ENCODE measurements at places on chromosomes 5 and 9.

- H3K4me1 ChIP-seq: no peaks in the 10 kb centered on the region
- no peak overlapping the region for H3K4me3 ChIP-seq
- no peak for DNase-seq
- no peak overlapping the region for H3K27ac ChIP-seq
- no peaks in the 10 kb centered on the region for H3K27me3 ChIP-seq
These were observed 305.2 kb upstream of the DAB2 start for GRCh38 chr5:39730006-39730405.

- no peaks in the 10 kb centered on the region for H3K27me3 ChIP-seq
- H3K4me1 ChIP-seq: no peaks in the 10 kb centered on the region
- no peak overlapping the region for H3K27ac ChIP-seq
- no peak overlapping the region for H3K4me3 ChIP-seq
- no peak for DNase-seq
These were observed 68.1 kb downstream of the AOPEP start for GRCh38 chr9:94794476-94795167.

DNA sequence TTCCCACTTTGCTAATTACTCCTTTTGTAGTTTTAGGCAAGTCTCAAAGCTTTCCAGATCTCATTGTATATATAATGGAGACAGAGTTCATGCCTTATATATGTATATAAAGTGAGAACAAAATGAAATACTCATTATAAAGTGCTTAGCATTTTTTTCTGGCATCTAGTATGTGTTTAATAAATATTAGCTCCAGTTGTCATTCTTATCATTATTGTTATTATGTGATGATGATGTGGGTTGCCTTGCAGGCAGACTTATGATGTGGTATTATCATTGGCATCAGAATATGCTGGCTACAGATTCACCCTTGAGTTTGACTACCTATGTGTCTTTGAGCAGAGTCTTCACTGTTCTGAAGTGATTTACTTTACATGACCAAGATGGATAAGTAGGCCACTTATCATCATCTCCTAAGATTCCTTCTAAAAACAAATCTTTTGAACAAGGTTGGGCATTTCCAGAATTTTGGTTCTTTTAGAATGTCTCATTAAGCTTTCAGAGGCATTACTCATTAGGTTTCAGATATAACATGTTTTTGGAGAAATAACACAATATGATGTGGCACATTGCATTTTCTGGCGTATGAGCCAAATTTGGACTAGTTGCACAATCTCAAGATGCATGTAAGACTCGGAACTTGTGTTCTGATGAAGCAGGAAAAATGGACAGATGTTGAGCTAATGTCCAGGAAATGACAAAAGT, 145.6 kb upstream of the TNC start:
- no peaks in the 10 kb centered on the region for H3K4me1 ChIP-seq
- no peak overlapping the region for H3K27ac ChIP-seq
- H3K4me3 ChIP-seq: no peak overlapping the region
- no peaks in the 10 kb centered on the region for H3K27me3 ChIP-seq

DNA sequence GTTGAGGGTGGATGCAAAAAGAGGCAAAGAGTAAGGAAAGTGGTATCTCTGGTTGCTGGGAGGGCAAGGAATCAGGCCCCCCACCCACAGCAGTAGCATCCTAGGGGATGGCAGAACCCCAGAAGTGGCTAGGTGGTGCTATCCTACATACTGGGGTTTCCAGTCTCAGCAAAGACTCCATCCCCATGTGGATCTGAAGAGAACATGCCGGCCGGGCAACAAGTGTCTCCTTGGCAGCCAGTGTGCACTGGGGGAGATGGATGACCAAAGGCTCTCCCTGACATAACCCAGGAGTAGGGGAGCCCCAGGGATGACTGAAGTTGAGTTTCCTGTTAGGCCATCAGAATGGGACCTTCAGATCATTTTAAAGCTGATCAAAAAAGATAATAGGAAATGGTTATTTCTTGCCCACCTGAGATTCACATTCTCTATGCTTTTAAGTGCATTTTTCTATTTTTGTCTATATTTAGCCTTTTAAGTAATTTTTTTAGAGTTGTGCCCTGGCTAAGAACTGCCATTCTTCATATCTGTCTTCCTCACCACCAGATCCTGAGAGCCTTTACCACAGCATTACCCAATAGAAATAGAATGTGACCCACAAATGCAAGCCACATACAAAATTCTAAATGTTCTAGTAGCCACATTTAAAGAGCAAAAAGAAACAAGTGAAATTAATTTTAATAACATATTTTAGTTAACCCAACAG, 78.7 kb upstream of the SMIM23 start:
- no peak overlapping the region for H3K27ac ChIP-seq
- H3K36me3 ChIP-seq: no peaks in the 10 kb centered on the region
- no peak for DNase-seq
- no peaks in the 10 kb centered on the region for H3K27me3 ChIP-seq

- no peaks in the 10 kb centered on the region for H3K4me1 ChIP-seq
- H3K27ac ChIP-seq: no peak overlapping the region
- H3K36me3 ChIP-seq: no peaks in the 10 kb centered on the region
- DNase-seq: no peak
These were observed 73.5 kb downstream of the TRIM36 start for GRCh38 chr5:115096034-115096769.

DNA sequence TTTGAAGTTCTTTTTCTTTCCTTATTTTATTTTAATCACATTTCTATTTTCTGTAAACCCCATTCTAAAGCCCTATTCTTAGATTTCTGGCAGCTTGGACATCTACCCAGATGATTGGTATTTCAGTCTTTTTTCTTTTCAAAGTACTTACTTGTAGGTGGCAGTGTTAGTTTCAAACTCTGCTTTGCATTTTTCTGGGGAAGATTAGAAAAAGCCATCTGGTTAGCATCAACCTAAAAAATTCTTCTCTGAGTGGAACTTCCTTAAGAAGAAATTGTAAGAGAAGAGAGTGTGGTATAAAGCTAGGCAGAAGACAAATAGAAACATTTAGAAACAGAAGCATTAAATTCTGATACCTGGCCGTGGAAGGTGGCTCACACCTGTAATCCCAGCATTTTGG, 17.2 kb upstream of the TENT2 start:
- H3K36me3 ChIP-seq: no peaks in the 10 kb centered on the region
- no peak overlapping the region for H3K4me3 ChIP-seq
- DNase-seq: no peak
- H3K27ac ChIP-seq: no peak overlapping the region
- peaks cover 2% of the 10 kb centered on the region for H3K27me3 ChIP-seq

- no peaks in the 10 kb centered on the region for H3K27me3 ChIP-seq
- no peak overlapping the region for H3K27ac ChIP-seq
- no peak overlapping the region for H3K4me3 ChIP-seq
These were observed 13.9 kb upstream of the OSMR start for GRCh38 chr5:38831909-38832308.

DNA sequence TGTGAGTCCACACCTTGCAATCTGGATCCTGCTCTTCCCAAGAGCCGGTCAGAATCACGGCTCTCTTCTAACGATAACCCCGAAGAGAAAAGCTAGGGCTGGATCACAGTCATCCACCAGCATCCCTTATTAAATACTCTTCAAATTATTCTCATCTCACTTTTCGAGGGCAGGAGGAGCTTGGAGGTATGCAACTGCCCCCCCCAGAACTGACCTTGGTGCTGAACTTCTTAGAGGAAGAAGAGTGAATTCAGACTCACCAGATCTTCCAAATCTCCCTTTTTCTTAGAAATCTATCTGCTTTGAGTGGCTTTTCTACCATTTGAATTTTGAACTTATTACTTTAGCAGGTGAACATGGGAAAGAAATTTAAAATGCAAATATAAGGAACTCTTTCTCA, 75.7 kb downstream of the MED10 start:
- H3K4me3 ChIP-seq: no peak overlapping the region
- no peak for DNase-seq
- no peaks in the 10 kb centered on the region for H3K27me3 ChIP-seq
- H3K36me3 ChIP-seq: no peaks in the 10 kb centered on the region

DNA sequence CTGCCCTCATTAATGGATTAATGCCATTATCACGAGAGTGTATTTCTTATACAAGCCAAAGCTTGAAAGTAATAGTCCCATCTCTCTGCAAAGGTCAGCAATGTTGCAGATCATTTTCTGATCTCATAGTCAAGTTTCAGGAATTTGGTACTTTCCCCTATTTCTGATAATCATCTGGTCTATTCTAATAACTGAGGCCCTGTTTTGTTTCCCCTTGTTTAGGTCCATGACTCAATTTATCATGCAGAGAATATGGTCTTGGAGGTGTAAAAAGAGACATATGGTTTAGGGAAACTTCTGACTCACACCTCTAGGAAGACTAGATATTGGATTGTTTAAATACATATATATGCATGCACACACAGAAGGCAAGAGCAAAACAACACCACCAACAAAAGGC, 339.3 kb upstream of the NUDT12 start:
- no peak overlapping the region for H3K4me3 ChIP-seq
- H3K36me3 ChIP-seq: no peaks in the 10 kb centered on the region
- no peaks in the 10 kb centered on the region for H3K27me3 ChIP-seq
- H3K27ac ChIP-seq: no peak overlapping the region
- no peaks in the 10 kb centered on the region for H3K4me1 ChIP-seq

DNA sequence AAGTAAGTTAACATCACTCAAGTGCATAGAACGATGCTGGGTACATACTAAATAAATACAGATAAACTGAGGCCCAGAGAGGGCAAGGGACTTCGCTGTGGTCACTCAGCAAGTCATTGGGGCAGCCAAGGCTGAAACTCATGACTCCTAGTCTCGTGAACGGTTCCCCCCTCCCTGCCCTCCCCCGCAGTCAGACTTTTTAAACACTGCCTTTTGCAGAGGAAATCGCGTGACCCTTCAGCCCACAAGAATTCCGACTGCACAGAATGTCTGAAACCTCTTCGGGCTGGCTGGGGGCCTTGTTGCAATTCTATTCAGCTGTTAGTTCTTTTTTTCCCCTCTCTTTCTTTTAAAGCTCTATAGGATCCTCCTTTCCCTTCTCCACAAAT, 28.1 kb downstream of the NEK6 start:
- peak; percentile 85 for DNase-seq
- peak overlapping the region; percentile 86 for H3K27ac ChIP-seq
- H3K4me3 ChIP-seq: no peak overlapping the region

DNA sequence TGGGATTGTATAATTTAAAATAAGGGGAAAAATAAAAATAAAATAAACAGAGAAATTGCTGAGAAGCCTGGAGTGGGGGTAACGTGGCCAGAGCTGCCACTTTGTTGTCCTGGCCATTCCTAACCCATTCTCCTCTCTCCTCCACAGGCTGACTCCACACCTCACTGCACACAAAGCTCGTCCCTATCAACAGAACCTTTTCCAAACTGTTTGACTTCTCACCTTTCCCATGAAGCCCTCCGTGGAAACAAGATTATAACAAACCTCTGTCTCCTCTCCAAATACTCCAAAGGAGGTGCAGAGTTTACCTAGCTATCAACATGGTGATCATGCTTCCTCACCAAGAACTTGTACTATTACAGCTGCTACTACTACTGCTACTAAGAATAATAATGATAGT, 151.1 kb downstream of the GLIS3 start:
- H3K36me3 ChIP-seq: no peaks in the 10 kb centered on the region
- DNase-seq: no peak
- H3K27ac ChIP-seq: no peak overlapping the region
- H3K27me3 ChIP-seq: no peaks in the 10 kb centered on the region
- H3K4me3 ChIP-seq: no peak overlapping the region

DNA sequence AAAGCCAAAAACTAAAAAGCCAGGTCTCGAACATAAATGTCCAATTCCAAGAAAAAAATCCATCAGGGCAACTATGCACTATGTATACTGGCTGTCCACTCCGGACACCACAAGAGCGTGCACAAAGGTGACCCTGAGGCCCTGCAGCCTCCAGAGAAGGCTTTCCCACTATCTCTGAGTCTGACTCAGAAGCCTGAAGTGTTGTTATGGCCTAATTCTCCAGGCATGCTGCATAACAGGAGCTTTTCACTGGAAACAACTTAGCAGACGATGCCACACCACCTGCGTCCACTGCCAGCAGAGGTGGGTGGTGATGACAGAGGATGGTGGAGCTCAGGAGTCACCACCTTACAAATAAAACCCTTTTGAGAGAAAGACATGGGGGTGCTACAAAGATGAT, 63.7 kb downstream of the HABP4 start:
- no peaks in the 10 kb centered on the region for H3K27me3 ChIP-seq
- no peak for DNase-seq
- H3K4me1 ChIP-seq: no peaks in the 10 kb centered on the region
- no peak overlapping the region for H3K4me3 ChIP-seq
- H3K27ac ChIP-seq: no peak overlapping the region

- no peaks in the 10 kb centered on the region for H3K27me3 ChIP-seq
- H3K4me1 ChIP-seq: no peaks in the 10 kb centered on the region
- H3K27ac ChIP-seq: no peak overlapping the region
- DNase-seq: no peak
- H3K4me3 ChIP-seq: no peak overlapping the region
These were observed 330.0 kb downstream of the ARRDC3 start for GRCh38 chr5:91052977-91053740.

- H3K4me1 ChIP-seq: peaks cover 71% of the 10 kb centered on the region
- H3K27me3 ChIP-seq: no peaks in the 10 kb centered on the region
- no peak for DNase-seq
- H3K36me3 ChIP-seq: no peaks in the 10 kb centered on the region
- H3K27ac ChIP-seq: no peak overlapping the region
These were observed 3.5 kb downstream of the RALGDS start for GRCh38 chr9:133117271-133118178.

DNA sequence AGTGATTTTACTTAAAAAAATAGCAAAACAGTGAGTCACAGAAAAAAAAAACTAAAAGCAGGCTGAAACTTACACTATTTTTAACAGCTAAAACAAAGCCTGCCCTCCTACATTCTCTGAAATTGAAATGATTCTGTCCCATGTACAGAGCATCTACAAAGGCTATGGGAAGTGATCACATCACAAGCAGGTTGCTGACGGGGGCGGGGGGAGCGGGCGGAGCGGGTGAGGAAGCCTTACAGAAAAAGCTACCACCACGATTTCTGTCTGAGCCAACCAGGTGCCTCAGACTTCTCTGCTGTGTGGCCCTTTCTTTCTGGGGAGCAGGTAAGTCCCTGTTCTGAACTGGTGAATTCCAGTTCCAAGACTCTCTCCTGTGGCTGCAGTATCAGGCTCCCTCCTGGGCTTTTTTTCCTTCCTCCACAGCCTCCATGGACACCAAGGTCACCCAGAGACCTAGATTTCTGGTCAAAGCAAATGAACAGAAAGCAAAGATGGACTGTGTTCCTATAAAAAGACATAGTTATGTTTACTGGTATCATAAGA, 104.9 kb downstream of the ANKRD18B start:
- H3K27me3 ChIP-seq: peaks cover 3% of the 10 kb centered on the region
- H3K36me3 ChIP-seq: no peaks in the 10 kb centered on the region
- no peak overlapping the region for H3K27ac ChIP-seq
- no peak overlapping the region for H3K4me3 ChIP-seq
- DNase-seq: no peak
